GF-D8 (cell line): ENCODE measurements at places on chromosomes 5 and 9.

GRCh38 chr5:109681763-109682162 lies 8.0 kb upstream of the MAN2A1 start:
- DNase-seq, result no peak

DNA sequence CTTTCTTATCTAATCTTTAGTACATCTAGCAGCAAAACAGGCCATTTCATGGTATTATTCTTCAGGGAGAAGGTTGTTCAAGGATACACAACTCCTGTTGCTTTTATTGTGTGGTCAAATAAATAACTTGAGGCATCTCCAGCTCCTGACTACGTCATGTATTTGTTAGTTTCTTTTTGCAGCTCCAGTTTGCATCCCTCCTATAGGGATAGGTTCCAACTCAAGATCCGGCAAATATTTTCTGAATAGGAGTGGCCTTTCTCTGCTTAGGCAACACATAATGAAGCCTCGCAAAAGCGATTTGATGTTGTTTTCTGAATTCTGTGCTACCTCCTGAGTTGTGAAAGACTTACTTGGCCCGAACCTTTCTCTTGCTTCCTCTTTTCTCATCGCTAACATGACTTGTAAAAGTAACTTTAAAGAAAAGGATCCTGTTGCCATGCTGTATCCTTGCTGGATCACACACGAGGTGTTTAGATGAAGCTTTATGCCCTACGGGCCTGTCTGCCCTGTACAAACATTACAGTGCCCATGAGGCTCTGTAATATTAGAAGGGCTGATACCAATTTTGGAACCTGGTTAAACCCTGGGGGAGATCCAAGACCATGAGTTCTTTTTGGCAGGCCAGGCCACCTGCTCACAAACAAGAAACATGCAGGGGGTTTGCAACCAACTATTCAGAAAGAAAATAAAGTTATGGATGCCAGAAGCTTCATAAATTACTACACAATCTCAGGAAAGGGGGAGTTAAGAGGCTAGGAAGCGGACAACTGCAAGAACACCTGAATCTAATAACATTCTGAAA lies 149.8 kb upstream of the FGF10 start:
- no peak for DNase-seq

DNA sequence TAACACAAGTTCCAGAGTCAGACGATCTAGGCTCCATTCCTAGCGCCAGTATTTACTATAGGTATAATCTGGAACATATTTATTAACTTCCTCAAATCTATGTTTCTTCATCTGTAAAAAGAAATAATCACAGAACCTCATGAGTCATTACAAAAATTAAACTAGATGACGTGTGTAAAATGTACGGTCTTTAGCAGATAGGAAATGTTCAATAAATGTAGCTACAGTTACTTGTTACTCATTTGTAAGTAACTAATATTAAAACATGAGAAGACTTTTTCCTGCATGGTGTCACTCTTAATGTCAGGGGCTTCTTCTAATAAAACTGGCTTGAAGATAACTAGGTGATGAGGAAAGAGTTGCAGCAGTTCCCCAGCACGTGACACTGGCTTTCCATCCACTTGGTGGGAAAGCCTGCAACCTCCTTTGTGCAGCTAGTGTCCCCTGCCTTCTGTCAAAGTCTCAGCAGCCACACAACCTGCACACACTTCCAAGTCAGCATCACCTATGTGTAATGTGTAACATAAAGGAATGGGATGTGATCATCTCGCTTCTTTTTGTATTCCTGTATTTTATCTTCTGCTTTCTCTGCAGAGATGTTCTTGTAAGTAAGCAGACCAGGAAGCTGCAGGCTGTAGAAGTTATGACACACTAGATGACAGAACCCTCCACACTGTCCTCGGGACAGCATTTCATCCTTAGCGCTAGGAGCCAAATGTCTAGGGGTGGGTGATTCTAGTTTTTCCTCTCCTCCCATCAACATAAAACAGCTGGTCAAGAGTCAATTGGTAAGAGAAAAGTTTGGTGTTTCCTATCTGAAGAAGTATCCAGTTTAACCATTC lies 1.8 kb upstream of the JAKMIP2 start:
- no peak for DNase-seq

GRCh38 chr5:66597183-66597757 lies 1.1 kb downstream of the MAST4 start:
- no peak for DNase-seq

- DNase-seq, result no peak
These were observed 4.5 kb downstream of the CEMIP2 start for GRCh38 chr9:71763832-71764231.

- DNase-seq, result no peak
These were observed 212.2 kb downstream of the MTRR start for GRCh38 chr5:8081179-8081578.

DNA sequence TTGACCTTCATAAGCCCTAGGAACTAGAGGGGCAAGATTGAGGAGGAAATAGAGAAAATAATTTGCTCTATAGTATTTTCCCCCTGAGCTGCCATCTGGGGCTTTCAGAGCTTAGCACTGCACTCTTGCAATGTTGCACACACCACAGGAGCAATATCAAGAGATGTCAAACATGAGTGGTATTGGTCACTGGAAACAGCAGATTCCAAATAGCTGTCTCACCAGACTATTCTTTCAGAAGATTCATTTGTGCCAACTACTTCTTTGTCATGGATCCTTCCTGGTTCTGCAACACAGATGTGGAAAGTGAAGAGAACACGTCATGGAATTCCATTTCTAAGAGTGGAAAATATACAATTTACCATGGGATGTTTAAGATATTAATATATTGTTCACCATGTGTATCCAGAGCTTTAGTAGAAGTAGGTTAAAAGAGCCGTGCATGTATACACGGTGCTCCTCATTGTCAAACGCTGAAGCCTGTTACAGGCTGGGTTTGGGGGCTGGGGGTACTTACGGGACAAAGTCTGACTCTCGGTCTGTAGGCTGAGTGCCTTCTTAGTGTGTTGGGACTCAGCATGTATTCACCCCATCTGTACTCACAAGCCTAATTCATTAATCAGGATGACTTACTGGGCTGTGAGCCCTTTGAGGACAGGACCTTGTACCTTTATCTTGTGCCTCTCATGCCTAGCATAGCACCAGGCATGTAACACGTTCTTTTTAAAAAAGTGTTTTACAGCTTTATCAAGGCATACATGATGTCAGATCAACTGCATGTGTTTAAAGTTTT lies 31.4 kb upstream of the GDNF start:
- DNase-seq, result no peak

DNA sequence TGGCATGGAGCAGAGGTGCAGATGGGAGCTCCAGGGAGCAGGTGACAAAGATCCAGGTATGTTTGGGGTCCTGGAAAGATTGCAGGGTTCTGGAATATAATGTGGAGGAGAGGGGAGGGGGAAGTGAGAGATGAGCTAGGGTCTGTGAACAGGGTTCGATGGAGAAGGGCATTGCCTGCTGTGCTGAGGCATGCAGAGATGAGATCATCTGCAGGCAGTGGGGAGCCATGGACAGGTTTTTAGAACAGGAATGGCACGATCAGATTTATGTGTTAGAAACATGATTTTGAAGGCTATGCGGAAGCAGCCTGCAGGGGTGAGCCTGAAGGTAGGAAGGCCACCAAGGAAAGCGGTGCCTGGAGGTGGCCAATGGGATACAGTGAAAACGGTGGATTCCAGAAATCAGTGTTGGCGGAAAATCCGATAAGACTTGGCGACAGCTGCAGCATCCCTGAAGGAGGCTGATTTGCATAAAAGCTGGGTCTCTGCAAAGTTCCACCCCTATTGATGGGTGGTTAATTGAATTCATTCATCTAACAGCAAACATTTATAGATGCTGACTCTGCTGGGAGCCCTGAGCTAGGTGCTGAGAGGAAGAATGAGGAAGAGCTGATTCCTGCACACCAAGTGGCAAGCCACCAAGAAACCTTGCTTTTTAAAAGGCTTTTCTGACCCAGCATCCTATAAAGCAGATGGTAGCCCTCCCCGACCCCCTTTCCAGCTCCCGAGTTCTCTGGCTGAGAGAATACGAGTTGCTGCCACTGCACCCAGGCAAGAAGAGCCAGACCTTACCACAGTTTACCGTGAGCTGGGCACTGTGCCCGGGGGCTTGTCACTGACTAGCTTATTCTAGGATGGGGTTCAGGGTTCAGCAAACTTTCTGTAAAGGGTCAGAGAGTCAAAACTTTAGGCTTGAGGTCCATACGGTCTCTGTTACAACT lies 139.2 kb upstream of the SMIM23 start:
- no peak for DNase-seq

DNA sequence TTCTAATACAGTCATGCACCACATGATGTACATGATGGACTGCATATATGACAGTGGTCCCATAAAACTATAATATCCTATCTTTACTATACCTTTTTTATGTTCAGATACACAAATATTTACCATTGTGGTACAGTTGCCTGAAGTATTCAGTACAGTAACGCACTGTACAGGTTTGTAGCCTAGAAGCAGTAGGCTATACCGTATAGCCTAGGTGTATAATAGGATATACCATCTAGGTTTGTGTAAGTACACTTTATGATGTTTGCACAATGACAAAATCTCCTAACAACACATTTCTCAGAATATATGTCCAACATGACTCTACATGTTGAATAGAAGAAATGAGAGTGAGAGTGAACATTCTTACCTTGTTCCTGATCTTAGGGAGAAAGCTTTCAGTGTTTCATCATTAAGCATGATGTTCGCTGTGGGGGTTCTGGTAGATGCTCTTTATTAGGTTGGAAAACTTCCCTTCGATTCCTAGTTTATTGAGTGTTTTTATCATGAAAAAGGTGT lies 31.8 kb downstream of the AMBP start:
- DNase-seq, result no peak

GRCh38 chr5:219460-219863 lies 1.3 kb downstream of the SDHA start:
- DNase-seq, result no peak

GRCh38 chr5:101346906-101347305 lies 443.8 kb upstream of the ST8SIA4 start:
- DNase-seq, result no peak
